PC-3 (cell line): ENCODE measurements at places on chromosomes 1 and 21. TPM values are rescaled to one million over a fixed set of nuclear protein-coding genes. Genes with fewer than 3 reads are reported as not detected.
A peak's percentile ranks its signal among the peaks of the same experiment; 100 is the strongest.

DNA sequence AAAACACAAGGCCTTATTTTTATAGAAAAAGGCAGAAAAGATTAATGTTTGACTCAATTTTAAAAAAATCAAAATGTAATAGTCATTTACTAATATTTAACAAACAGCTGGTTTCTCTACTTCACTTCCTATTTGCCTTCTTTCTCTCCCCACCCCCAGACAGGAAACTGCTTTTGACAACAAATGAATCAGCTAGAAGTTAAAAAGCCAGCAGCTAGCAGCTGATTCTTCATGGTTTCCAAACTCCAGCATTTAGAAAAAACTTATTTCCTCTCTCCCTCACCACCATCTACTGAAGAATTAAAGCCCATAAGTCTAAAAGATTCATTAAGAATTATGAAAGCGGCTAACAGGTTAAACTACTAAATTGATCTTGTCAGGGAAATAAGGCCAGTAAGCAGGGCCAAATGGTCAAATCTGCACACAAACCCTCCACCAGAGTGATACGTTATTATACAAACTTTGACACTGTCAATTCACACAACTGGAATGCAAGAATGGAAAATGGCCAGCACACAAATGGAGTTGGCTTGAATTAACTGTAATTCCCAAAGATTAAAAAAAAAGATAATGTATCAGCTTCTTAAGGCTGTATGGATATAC is 4.0 kb downstream of the WDR26 start:
- peaks cover 13% of the 10 kb centered on the region for H3K36me3 ChIP-seq
- H3K4me1 ChIP-seq, result peaks cover 56% of the 10 kb centered on the region
- peak; percentile 74 for DNase-seq
- H3K27ac ChIP-seq, result peak overlapping the region; percentile 57
- peak overlapping the region; percentile 71 for H3K4me3 ChIP-seq

DNA sequence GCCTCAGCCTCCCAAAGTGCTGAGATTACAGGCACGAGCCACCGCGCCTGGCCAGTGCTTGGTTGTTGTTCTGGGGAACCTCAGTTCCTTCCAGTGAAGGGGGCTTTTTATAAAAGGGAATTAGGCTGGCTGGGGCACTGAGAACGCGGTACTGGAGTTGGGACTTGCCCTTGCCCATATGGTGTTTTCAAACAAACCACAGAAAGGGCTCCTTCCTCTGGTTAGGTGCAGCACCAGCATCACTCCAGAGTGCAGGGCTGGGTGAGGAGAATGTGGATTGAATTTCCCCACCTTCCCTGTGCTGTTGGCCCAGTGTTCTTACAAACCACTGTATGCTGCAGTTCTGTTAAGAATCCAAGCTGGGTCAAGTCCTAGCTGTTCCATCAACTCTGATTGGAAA is 5.3 kb downstream of the MAN1C1 start:
- H3K27me3 ChIP-seq, result peaks cover 7% of the 10 kb centered on the region; the same call in 1 of the 2 replicates
- H3K4me3 ChIP-seq, result no peak overlapping the region
- H3K27ac ChIP-seq, result no peak overlapping the region
- DNase-seq, result no peak

- H3K4me3 ChIP-seq, result no peak overlapping the region
- H3K36me3 ChIP-seq, result no peaks in the 10 kb centered on the region
- no peak for DNase-seq
- H3K27me3 ChIP-seq, result no peaks in the 10 kb centered on the region
Observed at GRCh38 chr1:66373157-66373591, 160.8 kb upstream of the SGIP1 start.

DNA sequence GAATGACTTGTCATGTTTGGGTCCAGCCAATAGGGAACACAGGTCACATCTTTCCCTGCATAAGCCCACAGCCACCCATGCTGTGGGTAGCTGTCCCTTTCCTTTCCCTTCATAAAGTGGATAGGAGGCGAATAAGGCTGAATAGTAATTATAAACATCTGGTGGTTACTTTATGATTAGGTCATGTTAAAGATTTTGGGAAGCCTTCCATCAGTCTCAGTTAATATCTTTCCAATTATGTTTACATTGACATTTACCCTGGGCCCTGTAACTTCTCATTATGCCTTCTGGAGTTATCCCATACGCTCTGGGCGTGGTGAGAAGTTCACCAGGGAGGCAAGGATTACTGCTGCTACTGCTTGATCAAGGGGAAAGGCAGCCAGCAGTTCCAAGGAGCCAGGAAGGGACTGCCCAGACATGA is 197.2 kb downstream of the HLX start:
- no peak for DNase-seq
- no peaks in the 10 kb centered on the region for H3K36me3 ChIP-seq
- H3K4me1 ChIP-seq, result peaks cover 10% of the 10 kb centered on the region
- no peaks in the 10 kb centered on the region for H3K27me3 ChIP-seq
- no peak overlapping the region for H3K27ac ChIP-seq
- no peak overlapping the region for H3K4me3 ChIP-seq

DNA sequence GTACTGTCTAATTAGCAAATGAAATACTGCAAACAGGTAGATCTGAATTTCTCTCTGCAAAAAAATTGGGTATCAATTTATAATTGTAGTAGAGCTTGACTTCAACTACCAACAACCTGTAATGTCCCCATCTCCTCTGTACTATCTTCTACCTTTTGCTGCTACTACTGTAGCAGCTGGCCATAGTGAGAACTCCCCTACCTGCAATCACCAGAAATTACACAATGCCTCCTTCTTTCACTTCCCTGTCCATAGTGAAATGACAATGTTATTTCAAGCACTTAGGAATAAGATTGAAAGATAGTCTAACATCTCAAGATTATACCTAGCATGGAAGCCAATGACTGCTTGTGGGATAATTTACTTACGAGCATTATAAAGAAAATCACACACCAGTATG is 100.4 kb downstream of the ACBD6 start:
- no peak overlapping the region for H3K4me3 ChIP-seq
- H3K4me1 ChIP-seq, result no peaks in the 10 kb centered on the region
- no peaks in the 10 kb centered on the region for H3K27me3 ChIP-seq
- H3K27ac ChIP-seq, result no peak overlapping the region

DNA sequence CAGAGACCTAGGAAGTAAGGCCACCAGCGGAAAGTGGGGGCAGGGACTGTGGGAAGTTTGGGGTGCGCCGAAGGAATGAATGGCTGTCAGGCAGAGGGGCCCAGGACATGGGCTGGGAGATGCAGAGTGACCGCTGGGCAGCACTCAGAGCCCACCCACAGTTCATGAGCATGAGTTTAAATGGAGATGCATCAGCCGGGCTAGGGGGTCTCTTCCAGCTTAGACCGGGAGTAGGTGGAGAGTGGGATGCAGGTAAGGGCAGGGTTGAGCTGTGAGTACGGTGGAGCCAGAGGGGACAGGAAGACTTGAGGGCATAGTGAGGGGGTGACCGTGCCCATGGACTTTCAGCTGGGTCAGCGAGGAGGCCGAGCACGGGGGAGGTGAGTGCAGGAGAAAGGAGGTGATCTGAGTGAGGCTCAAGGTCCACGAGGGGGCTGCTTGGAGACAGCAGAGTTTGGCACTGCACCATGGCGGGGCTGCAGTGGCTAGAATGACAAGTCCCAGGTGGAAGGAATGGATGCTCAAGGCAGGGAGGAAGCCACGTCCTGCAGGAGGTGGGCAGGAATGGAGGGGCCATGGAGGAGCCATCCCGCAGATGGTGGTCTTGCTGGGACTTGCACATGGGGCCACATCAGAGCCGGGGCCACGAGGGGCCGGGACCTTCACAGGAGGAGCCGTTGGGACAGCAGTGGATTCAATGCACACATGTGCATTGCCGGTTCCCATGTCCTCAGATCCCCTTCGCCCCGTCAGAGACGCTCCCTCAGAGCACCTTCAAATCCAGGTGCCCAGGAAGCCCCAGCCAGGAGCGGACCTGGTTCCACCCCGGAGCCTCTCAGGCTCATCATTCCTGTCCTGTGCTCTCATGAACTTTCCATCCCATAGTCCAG is 34.9 kb downstream of the UBASH3A start:
- no peak for DNase-seq
- H3K36me3 ChIP-seq, result no peaks in the 10 kb centered on the region
- no peaks in the 10 kb centered on the region for H3K27me3 ChIP-seq
- H3K27ac ChIP-seq, result no peak overlapping the region
- no peak overlapping the region for H3K4me3 ChIP-seq

DNA sequence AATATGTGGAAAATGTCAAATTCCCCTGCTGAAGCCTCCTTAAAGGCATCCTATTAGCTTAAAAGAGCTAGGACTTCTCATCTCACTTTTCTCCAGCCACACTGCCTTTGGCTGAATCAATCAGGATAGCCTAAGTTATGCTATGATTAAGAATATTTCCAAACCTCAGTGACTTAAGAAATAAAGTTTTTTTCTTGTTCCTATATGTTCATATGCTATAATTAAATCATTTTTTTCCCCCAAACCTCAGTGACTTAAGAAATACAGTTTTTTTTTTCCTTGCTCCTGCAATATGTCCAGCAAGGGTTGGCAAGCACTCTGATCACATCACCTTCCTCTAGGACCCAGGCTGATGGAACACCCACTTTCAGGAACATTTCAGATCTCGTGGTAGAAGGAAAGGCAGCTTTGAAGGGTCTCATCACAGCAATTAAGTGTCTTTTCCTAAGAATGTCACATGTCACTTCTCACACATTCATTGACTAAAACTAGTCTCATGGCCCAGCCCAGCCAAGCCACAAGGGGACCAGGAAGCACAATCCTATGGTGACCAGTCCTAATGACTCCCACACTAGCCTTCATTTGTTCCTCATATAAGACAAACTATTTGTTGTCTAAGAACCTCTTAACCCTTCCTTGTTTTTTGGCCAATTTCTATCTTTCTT is 6.3 kb upstream of the JUN start:
- H3K27me3 ChIP-seq, result no peaks in the 10 kb centered on the region
- DNase-seq, result no peak
- peaks cover 12% of the 10 kb centered on the region for H3K4me1 ChIP-seq
- H3K27ac ChIP-seq, result no peak overlapping the region
- H3K4me3 ChIP-seq, result no peak overlapping the region

DNA sequence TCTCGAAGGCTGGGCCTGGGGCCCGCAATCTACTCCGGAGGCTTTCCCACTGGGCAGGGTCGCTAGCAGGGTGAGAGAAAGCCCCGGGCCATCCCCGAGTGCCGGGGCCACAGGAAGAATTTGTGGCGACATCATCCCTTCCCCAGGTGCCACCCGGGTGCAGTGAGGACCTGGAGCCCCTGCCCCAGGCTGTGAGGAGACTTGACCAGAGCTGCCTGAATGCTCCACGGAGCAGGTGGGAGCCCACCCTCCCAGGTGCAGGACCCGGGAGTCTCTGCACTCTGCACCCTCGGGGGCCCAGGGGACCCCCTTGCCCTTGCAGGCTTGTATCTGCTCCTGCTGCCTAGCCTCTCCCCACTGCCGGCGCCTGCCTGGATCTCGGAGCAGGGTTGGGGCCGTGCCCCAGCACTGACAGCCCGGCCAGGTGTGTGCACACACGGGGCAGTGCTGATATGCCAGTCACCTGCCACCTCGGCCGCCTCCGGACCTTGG is 67.5 kb upstream of the RGS7 start:
- no peak for DNase-seq
- H3K4me1 ChIP-seq, result peaks cover 21% of the 10 kb centered on the region
- H3K27ac ChIP-seq, result no peak overlapping the region
- H3K36me3 ChIP-seq, result no peaks in the 10 kb centered on the region
- H3K27me3 ChIP-seq, result no peaks in the 10 kb centered on the region
- peak overlapping the region; percentile 78 for H3K4me3 ChIP-seq

DNA sequence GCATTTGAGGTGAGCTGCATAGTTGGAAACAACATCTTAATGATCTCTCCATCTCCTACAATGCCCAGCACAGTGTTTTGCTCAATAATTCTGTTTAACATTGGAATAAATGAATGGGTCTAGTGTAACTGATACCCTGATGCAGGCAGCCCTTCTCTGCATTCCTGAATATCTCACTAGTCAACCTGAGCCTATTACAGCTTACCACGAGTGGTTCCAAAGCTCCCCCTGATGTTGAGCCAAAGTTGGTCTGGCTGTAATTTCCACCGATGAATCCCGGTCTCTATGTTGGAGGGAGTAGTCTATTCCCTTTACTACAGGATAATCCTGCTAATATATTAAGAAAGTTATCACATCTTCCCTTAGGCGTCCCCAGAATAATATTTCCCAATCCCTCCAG is 63.8 kb downstream of the ZBTB18 start:
- peaks cover 11% of the 10 kb centered on the region for H3K4me1 ChIP-seq
- no peak overlapping the region for H3K4me3 ChIP-seq
- H3K27me3 ChIP-seq, result peaks cover 3% of the 10 kb centered on the region; the same call in 1 of the 2 replicates
- H3K36me3 ChIP-seq, result no peaks in the 10 kb centered on the region

GRCh38 chr1:173871500-173871899 is 3.3 kb downstream of the ZBTB37 start:
- no peaks in the 10 kb centered on the region for H3K27me3 ChIP-seq
- no peak overlapping the region for H3K27ac ChIP-seq
- peaks cover 7% of the 10 kb centered on the region for H3K4me1 ChIP-seq
- peaks cover 11% of the 10 kb centered on the region for H3K36me3 ChIP-seq

DNA sequence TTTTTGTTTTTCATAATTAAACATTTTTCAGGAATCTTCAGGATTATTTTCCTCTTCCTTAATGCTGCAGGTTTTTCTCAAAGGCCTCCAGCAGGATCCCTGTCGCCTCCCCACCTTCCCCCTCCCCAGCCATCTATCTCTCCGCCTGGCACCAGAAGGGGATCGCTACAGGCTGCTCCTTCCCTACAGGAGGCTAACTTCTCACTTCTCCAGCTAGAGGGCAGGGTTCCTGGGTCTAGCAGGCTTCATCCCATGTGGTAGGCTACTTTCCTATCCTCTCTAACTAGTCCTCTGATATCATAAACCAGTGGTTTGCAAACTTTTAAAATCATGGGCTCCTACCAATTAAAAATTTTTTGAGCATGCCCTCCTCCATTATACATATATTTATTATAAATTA is 104.1 kb downstream of the KCNN3 start:
- no peaks in the 10 kb centered on the region for H3K36me3 ChIP-seq
- H3K4me1 ChIP-seq, result no peaks in the 10 kb centered on the region
- peaks cover 48% of the 10 kb centered on the region for H3K27me3 ChIP-seq
- no peak overlapping the region for H3K4me3 ChIP-seq
- peak; percentile 66 for DNase-seq

GRCh38 chr1:48105165-48105564 is 108.0 kb upstream of the TRABD2B start:
- H3K36me3 ChIP-seq, result no peaks in the 10 kb centered on the region
- no peaks in the 10 kb centered on the region for H3K4me1 ChIP-seq
- H3K27ac ChIP-seq, result no peak overlapping the region

GRCh38 chr1:46492871-46493270 is 3.2 kb downstream of the DMBX1 start:
- peaks cover 19% of the 10 kb centered on the region for H3K27me3 ChIP-seq
- H3K4me3 ChIP-seq, result no peak overlapping the region
- H3K4me1 ChIP-seq, result peaks cover 4% of the 10 kb centered on the region; the same call in 1 of the 2 replicates
- H3K27ac ChIP-seq, result no peak overlapping the region
- no peaks in the 10 kb centered on the region for H3K36me3 ChIP-seq

DNA sequence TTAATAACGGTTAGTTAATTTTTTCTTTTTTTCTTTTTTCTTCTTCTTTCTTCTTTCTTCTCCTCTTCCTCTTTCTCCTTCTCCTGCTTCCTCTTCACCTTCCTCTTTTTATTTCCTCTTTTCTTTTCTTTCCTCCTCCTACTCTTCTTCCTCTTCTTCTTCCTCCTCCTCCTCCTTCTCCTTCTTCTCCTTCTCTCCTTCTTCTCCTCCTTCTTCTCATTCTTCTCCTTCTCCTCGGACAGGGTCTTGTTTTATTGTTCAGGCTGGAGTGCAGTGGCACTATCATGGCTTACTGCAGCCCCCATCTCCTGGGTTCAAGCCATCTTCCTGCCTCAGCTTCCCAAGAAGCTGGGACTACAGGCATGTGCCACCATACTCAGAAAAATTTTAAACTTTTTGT is 13.4 kb upstream of the ACBD3 start:
- H3K4me3 ChIP-seq, result no peak overlapping the region
- H3K27me3 ChIP-seq, result no peaks in the 10 kb centered on the region
- no peak for DNase-seq
- H3K27ac ChIP-seq, result no peak overlapping the region
- no peaks in the 10 kb centered on the region for H3K4me1 ChIP-seq

The AUNIP gene
- total RNA-seq, result 17.6 and 22.2 TPM in 2 replicates

The HMGCS2 gene
- not detected in 2 replicates for total RNA-seq

The RAB7B gene
- total RNA-seq, result not detected in 2 replicates

The RXFP4 gene
- not detected in 2 replicates for total RNA-seq
